ENCODE measurements at places on chromosomes 12 and 14.

GRCh38 chr12:45216230-45216982 is 511 bp downstream of the ANO6 start:
- DNase-seq, result peak; percentile 32

GRCh38 chr14:103946975-103947374 is 4.6 kb upstream of the RD3L start:
- no peak for DNase-seq

GRCh38 chr14:77275601-77276017 is 4.6 kb upstream of the NGB start:
- DNase-seq, result no peak

- no peak for DNase-seq
Measured at GRCh38 chr14:91231446-91231845, 13.1 kb downstream of the GPR68 start.

GRCh38 chr12:52873513-52873831 is 24.7 kb upstream of the KRT78 start:
- DNase-seq, result no peak

DNA sequence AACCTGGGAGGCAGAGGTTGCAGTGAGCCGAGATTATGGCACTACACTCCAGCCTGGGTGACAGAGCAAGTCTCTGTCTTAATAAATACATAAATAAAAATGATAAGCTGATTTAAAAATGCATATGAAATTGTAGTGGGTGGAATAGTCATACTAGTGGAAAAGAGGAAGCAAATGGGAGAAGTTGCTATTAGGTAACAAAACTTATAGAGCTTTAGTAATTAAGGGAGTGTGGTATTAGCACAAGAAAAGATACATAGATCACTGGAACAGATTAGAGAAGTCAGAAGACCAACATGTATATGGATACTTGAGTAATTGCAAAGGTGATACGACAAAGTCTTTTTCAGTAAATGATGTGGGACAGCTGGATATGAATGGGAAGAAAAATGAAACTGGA is 26.5 kb downstream of the TECPR2 start:
- DNase-seq, result no peak

DNA sequence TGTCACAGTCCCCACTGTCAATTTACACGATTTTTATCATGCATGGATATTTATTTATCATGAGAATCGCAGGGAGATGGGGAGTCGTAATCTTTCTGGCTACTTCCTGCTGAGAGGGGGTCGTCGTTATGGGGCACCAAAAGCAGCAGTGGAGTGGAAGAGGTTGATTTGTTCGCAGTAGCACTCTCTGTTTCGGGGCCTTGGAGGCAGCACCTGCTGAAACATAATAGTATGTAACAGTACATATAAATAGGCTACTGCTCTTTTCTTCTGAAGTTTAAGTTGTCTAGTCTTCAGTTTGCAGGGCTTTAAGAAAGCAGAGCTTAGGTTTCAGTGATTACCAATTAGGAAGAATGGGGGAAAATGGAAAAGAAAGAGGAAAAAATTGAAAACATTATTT is 3.8 kb downstream of the SOAT2 start:
- no peak for DNase-seq

DNA sequence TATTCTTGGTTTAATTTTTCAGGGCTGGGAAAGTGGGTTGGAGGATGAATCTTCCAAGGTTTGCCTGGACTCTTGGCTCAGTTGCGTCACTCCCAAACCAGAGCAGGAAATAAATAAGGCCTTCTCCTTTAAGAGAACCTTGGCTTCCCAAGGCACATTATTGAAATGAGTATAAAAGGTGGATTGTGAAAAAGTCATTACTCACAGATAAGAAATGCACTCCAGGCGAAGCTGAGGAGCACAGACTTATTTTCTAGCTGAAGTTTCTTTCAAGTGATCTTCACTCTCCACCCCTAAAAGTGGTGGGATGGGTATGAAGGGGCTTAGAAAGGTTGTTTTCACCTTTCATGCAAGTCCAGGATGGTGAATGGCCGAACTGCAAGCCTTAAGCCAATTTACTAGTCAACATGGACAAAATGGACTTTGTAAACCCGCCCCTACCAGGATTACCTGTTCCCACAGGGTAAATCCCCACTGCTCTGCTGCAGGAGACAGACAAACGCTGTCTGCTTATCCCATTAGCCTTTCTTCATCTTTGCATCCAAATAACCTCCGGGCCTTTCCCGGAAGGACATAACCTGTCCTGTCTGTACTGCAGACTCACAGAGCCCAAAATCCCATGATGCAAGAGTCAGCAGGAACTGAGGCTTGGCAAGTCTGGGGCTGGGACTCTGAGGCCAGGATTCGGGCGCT is 207.6 kb downstream of the BCL11B start:
- DNase-seq, result no peak

GRCh38 chr14:104999361-104999760 is 13.8 kb downstream of the CLBA1 start:
- no peak for DNase-seq

GRCh38 chr12:6034596-6034995 is 89.5 kb upstream of the ANO2 start:
- no peak for DNase-seq

DNA sequence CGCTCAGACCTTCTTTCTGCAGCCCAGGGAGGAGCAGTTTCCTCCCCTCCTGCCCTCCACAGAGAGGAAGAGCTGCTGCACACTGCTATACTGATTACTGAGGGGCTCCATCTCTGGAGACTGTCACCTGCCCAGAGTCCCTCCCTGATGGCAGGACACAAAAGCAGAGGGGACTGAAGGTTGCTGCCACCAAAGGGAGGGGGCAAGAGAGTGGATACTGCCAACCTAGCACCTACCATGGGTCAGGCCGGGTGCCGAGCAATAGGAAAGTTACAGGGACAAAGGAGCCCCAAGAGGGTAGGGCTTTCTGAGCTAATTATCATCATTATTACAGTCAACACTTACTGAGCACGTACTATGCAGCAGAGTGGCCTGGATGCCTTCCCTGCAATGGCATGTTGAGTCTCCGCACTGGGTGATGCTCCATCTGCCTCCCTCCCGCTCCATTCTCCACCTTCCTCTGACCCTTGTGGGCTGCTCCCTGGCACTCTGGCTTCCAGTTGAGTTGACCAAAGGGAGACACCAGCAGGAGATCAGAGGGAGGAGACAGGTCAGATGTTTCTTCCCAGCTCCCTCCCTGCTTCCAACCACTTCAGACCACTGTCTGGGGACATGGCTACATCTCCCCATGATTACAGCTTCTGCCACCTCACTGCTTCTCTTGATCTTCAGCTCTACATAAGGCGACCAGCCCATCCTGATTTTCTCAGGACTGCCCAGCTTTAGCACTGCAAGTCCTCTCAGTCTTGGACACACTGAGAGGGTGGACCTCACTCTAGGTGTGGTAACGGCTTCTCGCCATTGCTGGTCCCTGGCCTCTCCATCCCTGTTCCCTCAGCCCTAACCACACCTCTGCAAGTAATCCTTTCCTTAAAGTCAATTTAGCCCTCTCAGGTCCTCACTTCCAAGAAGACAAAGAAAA is 2.6 kb upstream of the KRT79 start:
- DNase-seq, result no peak

- no peak for DNase-seq
Measured at GRCh38 chr12:2366711-2367110, 313.9 kb downstream of the CACNA1C start.

- no peak for DNase-seq
Measured at GRCh38 chr12:41548926-41549325, 360.8 kb downstream of the PDZRN4 start.

- DNase-seq, result no peak
Measured at GRCh38 chr14:88660056-88660455, 97.2 kb downstream of the ZC3H14 start.

DNA sequence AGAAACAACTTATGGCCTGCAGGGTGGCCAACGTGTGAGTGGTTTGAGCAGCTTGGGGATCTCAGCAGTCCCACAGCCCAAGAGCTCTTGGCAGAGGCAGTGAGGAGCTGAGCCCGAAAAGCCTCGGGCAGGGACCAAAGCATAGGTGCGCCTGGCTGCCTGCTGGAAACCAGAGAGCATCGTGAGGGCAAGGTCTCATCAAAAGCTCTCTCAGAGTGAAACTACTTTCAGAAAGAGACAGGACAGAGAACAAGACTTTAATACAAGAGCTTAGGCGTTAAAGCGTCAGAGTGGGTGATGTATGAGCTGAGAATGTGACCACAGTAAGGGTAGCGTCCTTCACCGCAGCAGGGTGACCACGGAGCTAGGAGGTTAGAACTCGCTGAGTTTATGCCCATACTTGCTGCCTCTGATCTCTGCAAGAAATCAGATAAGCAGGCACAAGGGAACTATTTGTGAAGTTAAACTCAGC is 30.8 kb downstream of the LGMN start:
- no peak for DNase-seq

GRCh38 chr12:13049816-13050215 is 5.6 kb downstream of the FAM234B start:
- DNase-seq, result no peak

DNA sequence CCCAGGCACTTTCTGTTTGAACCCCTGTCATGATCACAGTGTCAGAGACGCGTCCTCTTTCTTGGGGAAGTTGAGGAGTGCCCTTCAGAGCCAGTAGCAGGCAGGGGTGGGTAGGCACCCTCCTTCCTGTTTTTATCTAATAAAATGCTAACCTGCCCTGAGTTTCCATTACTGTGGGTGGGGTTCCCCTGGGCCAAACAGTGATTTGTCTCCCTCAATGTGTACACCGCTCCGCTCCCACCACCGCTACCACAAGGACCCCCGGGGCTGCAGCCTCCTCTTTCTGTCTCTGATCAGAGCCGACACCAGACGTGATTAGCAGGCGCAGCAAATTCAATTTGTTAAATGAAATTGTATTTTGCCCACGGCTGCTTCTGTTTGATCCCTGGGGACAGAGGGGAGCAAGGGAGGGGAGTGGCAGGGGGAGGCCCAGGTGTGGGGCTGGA is 5.1 kb downstream of the SHMT2 start:
- no peak for DNase-seq

- DNase-seq, result no peak
Measured at GRCh38 chr12:25421651-25422167, 131.4 kb downstream of the LMNTD1 start.

DNA sequence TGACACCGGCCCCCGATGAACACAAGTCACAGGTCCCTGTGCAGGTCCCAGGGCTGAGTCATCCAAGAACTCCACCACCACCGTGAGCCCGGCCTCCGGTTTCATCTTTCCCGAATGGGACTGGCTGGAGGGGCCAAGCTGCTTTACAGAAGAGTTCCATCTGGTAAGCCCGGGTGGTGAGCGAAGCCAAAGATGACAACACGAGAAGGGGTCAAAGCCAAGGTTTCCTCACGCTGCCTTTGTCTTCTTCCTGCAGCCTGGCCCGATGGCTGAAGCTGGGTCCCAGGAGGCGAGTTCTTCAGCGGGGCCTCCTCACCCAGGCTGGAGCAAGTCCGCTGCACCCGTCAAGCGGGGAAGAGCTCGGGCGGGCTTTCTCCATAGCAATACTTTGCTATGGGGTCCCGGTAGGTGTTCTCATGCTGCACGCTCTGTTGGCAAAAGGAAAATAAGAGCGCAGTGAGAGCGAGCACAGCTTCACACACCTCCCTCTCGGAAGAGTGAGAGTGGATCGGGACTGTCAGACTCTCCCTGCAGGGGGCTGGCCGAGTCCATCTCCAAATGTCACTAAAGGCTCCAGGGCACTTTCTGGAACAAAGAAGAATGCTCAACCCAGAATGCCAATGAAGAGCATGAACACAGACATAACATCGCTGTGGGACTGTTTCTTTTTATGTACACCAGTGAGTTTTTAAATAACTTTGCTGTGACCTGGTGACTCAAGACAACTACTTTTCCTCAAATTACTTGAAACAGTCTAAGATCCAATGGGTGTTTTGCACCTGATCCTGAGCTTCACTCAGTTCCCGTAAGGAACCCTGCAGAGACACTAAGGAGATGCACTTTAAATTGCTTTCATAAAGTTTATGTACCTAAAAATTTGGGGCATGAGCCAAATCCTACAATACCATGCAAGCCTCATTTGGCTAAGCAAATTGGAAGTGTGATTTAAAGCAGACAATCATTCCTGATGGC is 20.1 kb downstream of the SPRING1 start:
- no peak for DNase-seq

DNA sequence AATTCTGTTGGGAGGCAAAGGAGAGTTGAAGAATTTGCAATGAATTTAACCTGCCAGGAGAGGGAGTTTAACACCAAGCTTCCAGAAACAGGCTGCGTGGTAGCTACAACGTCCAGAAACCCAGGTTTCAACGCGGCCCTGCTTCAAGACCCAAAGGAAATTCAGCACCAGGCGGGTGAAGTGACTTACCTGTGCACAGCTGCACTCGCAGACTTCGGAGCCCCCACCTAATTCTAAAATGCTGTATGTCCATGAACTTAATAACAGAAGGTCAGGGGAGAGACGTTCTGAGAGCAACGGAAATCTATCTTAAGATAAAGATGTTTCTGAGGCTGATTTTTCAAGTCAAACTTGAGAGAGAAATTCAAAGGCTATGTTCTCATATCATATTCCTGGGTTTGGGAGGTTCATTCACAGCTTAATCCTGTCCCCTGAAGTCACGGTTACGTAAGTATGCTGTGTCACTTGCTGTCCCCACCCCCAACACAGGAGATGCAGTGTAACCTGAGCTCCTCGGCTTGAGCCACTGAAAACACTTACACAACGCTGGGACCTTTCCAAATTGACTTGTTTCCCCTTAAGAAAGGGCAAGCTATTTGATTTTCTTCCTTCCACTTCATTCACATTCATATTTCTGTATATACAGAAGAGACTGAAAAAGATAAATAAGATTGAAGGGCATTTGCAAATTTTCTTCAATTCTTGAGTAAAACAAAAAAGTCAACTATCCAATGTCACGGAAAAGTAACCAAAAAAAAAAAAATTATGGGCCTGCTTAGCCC is 22.7 kb downstream of the CLIP1 start:
- DNase-seq, result no peak

GRCh38 chr14:22579881-22580280 is 9.1 kb downstream of the DAD1 start:
- no peak for DNase-seq

DNA sequence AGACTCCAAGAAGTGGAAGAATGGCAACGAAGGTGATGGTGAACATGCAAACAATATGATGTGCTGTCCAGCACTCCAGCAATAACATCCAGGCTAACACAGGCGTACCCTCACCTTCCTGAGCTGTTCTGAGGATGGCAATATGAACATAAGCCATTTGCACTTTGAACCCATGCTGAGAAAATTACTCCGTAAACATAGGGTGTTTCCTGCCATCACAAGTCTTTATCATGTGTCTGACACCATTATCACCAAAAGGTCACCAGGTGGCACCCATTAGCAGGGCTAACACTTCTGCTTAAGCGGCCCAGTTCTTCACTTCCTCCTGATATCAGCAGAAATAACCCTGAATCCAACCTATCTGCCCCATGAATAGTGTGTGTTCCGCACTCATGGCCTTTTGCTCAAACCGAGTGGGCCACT is 482.8 kb downstream of the MED13L start:
- DNase-seq, result no peak

- no peak for DNase-seq
Measured at GRCh38 chr12:19895246-19896020, 456.1 kb downstream of the AEBP2 start.

GRCh38 chr14:101578489-101578888 is 17.2 kb downstream of the DIO3 start:
- DNase-seq, result no peak
